HAP-1 (cell line): ENCODE measurements at places on chromosomes 3 and 15.
A peak's percentile ranks its signal among the peaks of the same experiment; 100 is the strongest.

DNA sequence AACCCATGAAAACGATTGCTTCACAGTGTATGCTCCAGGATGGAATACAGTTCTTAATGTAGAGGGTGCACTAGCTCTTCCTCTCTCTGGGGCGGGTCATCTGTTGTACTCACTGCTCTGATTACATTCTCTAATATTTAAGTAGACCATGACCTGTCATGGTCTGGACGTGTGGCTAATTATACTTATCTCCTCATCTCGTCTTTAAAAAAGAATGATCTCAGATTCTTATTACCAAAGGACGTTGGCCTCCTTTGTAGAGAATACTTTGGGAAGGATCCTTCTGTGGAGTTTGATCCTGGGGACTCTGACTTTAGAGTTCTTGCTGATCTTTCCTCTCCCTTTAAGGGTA, 48.4 kb upstream of the TRAK1 start:
- DNase-seq, result no peak

DNA sequence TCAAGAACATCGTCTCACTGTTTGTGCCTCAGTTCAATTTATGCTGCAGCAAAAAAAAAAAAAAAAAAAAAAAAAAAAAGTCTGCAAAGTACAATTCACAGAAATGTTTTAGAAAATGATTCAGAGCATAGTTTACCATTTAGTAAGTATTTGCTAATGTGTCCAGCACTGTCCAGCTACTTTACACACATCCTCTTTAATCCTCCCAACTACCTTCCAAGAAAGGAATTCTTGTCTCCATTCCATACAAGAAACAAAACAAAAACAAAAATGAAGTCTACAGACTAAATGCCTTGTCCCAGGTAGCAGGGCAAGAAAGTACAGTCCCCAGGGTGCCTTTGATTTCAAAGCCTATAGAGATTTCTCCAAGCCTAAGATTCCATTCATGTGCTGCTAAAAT, 38.9 kb upstream of the SNTN start:
- no peak for DNase-seq

DNA sequence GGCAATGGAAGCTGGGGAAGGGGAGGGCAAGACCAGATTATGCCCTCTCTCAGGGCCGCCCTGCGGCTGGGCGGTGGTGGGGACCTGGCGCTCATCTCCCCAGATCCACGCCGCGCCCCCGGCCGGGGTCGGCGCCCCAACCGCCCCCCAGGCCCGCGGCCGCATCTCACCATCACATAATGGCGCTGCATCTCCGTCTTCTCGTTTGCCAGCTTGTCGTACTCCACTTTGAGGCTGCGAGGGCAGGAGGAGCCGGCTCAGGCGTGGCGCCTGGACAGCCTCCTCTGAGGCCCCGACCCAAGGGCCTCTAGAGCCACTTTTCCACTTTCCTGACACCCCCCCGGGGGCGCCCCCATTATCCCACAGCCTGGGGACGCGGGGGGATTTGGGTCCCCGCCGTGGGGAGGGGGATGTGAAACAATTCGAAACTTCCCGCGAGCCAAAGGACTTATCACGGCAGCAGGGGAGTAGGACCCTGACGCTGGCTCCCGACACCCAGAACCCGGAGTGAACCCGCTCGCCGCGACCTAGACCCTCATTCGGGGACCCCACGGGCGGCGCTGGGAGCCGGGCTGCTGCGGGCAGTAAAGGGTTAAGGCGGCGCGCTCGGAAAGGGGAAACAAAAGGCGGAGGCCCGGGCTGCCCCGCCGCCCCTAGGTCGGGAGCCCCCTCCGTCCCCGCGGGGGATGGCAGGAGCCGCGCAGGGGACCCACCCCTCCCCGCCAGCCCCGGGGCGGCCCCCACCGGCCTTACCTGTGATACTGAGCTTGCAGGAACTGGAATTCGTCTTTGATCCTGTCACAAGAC, 2.1 kb downstream of the TLE3 start:
- DNase-seq, result peak; percentile 85

DNA sequence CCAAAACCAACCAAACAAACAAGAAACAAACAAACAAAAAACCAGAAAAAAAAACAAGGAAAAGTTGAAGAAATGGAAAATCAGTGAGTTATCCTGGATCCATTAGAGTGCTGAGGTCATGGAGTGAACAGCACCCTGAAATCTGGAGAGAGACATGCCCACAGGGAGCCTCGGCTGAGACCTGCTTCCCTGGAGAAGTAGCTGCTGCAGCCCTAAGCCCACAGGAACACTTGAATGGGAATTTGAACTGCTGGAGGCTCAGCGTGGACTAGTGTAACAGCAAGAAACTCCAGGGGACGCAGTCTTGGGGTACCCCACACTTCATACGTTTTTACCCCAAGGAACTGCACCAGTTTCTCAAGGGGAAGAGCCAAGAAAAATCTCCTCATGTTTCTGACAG, 144.1 kb upstream of the UBE3A start:
- DNase-seq, result no peak

DNA sequence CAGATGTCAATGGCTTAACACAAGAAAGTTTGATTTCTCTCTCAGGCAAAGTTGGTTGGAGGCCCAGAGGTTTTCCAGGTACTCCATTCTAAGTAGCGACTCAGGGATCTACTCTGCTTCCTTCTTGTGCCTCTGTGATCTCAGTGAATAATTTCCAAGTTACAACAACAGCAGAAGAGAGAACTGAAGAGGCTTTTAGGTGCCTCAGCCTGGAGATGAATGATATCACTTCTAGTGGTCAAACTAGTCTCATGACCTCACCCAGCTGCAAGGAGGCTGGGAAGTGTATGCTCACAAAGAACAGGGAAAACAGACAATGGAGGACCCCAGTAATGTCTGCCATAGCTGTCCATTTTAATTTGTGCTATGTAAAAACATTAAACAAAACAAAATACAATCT, 4.6 kb upstream of the PRICKLE2 start:
- DNase-seq, result no peak

GRCh38 chr3:77799278-77799677, 759.4 kb downstream of the ROBO2 start:
- no peak for DNase-seq

- no peak for DNase-seq
Observed at GRCh38 chr3:195086341-195086740, 184.6 kb downstream of the XXYLT1 start.
